ENCODE measurements at places on chromosomes 16 and 17. TPM values are rescaled to one million over a fixed set of nuclear protein-coding genes. Genes with fewer than 3 reads are reported as not detected.

DNA sequence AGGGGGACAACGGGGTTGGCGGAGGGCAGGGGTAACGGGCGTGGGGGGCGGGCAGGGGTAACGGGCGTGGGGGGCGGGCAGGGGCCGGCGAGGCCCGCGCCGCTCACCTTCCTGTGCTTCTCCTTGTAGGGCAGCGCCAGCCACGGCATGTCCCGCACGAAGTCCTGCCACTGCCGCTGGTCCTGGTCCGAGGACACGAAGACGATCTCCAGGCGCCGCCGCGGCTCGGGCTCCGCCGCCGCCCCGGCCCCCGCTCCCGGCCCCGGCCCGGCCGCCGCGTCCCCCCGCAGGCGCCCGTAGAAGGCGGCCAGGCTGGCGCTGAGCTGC is 401 bp downstream of the NXN start:
- no peak for DNase-seq

DNA sequence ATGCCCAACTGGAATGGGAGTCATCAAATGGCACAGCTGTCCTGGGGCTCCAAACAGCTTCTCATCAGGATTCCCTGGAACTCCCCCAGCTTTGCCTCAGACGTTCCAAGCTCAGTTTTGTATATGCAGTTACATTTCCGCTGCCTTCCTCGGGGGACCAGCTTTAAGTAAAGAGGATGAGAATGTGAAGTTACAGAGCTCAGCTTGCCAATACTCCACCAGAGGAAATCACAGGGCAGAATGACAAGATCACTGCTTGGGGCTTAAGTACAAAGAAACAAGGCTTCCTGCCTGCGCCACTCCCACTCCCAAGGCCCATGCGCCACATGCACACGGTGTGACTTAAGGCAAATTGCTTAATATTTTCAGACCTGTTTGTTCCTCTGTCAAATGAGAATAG is 272.4 kb upstream of the CDH11 start:
- no peak for DNase-seq

MYH1 gene
- not detected for total RNA-seq

GRCh38 chr17:74457146-74457819 is 9.2 kb upstream of the CD300A start:
- peak; percentile 80 for DNase-seq

EVPLL gene
- total RNA-seq = not detected

GRCh38 chr17:34236281-34236892 is 18.7 kb upstream of the CCL2 start:
- DNase-seq = no peak

DNA sequence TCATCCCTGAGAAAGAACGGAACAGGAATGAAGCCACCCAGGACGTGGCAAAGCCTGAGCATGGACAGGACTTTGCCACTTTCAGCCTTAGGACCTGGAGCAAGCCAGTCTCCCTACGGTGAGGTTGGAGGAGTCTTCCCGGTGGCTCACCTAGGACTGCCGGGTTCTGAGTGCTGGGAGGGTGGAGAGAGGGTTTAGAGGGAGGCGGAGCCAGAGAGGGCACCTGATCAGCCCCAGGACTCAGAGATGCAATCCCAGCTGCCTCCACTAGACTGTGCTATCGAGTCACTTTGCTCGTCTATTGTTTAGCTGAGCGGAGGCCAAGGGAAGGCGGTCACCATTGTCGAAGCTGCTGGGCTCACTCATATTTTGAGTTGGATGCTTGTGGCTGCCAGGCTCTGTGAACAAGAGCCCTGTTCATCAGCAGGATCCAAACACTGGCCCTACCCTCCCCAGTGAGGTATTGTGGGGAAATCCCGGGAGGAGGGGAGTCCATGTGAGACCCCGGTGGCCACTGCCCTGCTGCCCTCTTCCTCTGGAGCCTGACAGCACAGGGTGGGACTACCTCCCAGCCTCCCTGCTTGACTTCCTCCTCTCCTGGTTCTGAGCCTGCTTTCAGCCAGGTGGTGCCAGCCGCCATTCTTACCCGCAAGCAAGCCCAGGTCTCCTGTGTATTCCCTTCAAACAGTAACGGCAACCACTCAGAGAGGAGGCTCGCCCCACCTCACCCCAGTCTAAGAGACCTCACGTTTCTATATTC is 7.0 kb downstream of the KRT14 start:
- DNase-seq = peak; percentile 90

PRSS27 gene
- 0.09 TPM for total RNA-seq

DNA sequence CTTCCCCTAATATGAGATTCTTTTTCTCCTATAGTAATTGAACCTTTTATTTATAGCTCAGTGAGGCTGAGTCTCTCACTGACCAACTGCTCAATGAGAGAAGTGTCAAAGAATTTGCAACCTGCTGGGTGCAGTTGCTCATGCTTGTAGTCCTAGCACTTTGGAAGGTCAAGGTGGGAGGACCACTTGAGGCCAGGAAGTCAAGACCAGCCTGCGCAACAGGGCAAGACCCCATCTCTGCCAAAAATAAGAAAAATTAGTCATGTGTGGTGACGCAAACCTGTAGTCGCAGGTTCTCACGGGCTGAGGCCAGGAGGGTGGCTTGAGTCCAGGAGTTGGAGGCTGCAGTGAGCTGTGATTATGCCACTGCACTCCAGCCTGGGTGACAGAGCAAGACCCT is 30.9 kb upstream of the CRYBA1 start:
- no peak for DNase-seq

GRCh38 chr17:4443476-4443875 is 9.7 kb downstream of the SPNS3 start:
- DNase-seq = no peak

DNA sequence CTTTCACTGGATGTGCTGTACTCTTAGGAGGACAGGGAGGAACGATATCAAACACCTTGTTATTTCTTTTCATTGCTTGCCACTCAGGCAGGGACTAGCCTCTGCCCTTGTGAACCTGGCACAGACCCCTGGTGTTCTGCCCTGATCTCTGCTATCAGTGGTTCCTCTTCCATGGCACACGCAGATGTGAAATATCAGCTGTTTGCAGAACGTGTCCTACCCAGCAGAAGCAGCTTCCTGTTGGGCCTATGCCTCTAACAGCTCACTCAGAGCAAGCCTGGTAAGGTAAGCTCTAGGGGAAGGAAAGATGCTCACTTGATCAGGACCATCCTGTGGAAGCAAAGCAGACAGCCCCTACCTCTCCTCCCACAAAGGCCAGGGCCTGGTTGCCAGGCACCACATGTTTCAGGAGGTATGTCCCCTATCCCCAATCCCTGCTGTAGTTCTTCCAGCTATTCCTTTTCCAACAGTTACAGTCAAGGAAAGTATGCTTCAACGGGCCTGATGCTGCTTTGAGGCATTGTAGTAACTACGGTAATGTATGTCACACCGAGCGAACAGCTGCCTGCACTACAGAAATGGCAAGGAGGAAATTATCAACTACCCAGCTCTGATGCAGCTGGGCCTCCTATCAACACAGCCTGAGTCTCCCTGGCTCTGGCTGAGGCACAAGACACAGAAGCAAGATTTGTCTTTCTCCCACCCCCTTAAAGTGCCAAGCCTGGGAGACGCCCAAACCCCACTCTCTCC is 41.3 kb upstream of the GFOD2 start:
- no peak for DNase-seq

INCA1 gene
- 0.34 TPM for total RNA-seq

GRCh38 chr17:79255456-79255855 is 180.8 kb downstream of the ENGASE start:
- DNase-seq = no peak

- no peak for DNase-seq
Observed at GRCh38 chr17:78820841-78821240, 19.8 kb downstream of the USP36 start.

GRCh38 chr16:46974352-46974751 is 878 bp upstream of the DNAJA2 start:
- DNase-seq = peak; percentile 32

DNA sequence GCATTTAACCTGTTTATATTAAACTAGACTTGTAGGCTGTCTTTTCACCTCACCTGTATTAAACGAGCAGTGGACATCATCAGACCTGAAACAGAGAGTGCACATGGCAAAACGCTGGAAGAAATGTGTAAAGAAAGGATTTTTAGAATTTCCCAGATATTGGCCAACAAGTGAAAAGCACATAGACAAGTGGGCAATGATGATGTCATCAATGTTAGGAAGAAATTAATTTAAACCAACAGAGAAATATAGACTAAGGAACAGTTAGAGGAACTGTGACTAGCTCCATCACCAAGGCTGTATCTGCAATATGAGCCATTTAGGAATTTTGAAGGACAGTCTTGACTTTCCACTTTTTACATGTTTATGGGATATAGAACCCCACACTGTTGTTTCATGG is 67.1 kb upstream of the SLC12A3 start:
- no peak for DNase-seq

SDR42E2 gene
- not detected for total RNA-seq

- no peak for DNase-seq
Observed at GRCh38 chr16:69376393-69377059, 9.3 kb downstream of the TERF2 start.

- DNase-seq = no peak
Observed at GRCh38 chr16:81515281-81515680, 70.7 kb downstream of the CMIP start.

IQCK gene
- total RNA-seq = 16.7 TPM

MAFG gene
- 22.4 TPM for total RNA-seq

DNA sequence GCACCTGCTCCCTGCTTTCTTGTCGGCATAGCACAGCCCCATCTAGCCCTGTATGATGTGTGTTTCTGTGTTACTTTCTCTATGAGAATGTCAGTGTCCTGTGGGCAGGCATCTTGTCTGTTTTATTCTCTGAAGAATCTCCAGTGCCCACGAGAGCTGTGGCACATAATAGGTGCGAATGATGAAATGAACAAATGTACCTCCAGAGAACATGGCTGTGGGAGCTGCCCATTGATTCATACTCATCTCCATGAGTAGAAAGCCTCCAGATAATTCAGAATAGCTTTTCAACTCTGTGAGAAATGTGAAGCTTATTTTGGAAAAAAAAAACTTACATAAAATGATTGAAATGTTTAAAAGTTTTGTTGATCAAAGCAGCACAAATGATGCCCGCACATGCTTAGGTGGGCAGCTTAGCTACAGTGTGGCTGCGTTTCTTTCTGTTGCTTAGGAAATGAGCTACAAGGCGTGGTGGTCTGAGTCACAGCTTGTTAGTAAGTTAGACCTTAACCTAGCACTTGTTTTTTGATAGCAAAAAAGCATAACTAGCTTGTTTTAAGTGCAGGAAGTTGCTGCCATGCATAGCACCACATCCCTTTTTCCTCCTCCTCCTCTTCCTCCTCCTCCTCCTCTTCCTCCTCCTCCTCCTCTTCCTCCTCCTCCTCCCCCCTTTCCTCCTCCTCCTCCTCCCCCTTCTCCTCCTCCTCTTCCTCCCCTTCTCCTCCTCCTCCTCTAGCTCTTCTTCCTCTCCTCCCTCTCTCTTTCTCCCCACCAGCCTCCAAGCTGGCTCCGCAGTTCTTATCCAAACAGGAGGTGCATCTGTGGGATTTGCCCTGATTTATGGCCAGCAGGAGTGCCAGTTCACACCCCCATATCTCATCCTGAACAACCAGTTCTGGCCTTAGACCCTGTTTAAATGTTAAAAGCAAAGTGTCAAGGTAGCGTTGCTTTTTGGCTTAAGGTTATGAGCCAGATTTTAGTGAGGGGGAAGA is 221.5 kb downstream of the IRF8 start:
- peak; percentile 3 for DNase-seq

DNA sequence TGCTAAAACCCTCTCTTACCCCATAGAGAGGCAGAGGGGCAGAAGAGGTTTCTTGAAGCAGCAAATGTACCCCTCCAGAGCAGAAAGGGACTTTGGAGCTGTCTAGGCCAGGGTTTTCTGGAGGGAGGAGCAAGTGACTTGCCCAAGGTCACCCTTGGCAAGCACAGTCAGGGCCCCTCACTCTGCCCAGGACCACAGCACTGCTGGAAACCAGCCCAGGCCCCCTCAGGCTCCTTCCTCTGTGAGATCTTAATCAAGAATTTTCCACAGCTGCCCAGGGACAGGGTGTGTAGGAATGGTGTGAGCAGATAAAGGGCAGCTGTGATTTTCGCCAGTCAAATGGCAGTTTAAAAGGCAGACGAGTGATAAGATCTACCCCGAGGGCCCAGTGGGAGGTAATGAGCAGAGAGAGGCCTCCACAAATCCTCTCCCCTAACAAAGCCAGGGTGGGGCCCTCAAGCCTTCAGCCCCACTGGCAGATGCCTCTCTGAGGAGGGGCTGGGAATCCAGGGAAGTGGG is 3.9 kb upstream of the SLC12A3 start:
- peak; percentile 10 for DNase-seq

DNA sequence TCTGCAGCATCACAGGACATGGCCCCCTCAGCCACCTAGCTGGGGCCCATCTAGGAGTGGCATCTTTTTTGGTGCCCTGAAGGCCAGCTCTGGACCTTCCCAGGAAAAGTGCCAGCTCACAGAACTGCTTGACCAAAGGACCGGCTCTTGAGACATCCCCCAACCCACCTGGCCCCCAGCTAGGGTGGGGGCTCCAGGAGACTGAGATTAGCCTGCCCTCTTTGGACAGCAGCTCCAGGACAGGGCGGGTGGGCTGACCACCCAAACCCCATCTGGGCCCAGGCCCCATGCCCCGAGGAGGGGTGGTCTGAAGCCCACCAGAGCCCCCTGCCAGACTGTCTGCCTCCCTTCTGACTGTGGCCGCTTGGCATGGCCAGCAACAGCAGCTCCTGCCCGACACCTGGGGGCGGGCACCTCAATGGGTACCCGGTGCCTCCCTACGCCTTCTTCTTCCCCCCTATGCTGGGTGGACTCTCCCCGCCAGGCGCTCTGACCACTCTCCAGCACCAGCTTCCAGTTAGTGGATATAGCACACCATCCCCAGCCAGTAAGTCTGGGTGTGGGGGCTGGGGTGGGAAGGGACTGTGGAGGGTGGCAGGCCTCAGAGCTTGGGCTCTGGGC is 22.0 kb downstream of the RARA start:
- no peak for DNase-seq

DNA sequence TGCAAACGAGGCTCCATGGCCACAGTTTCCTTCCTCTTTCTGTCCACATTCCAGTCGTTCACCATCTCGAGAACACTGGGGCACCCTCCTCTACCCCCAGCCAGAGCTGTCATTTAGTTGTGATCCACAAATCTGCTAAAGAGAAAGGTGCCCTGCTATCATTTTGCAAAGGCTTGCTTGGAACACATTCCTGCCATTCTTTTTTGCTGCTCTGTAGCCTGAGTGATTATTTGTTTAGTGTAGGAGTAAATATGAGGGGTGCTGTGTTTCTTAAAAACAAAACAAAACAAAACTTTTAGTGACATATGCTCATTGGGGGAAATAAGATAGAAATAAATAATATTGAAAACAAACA is 166.7 kb downstream of the PRKCA start:
- no peak for DNase-seq

- no peak for DNase-seq
Observed at GRCh38 chr17:1143573-1143972, 36.2 kb downstream of the ABR start.
